ENCODE measurements at places on chromosomes 11 and 22.

- H3K27ac ChIP-seq, result peak overlapping the region; percentile 85
- H3K27me3 ChIP-seq, result no peaks in the 10 kb centered on the region
- peaks cover 1% of the 10 kb centered on the region for H3K36me3 ChIP-seq
- H3K4me3 ChIP-seq, result peak overlapping the region; percentile 95
- peaks cover 50% of the 10 kb centered on the region for H3K4me1 ChIP-seq
Observed at GRCh38 chr11:67354075-67355022, 1.0 kb upstream of the POLD4 start.

GRCh38 chr11:15091625-15092024, 18.2 kb downstream of the CALCB start:
- H3K4me1 ChIP-seq, result no peaks in the 10 kb centered on the region
- peaks cover 13% of the 10 kb centered on the region for H3K27me3 ChIP-seq
- peaks cover 1% of the 10 kb centered on the region for H3K36me3 ChIP-seq

DNA sequence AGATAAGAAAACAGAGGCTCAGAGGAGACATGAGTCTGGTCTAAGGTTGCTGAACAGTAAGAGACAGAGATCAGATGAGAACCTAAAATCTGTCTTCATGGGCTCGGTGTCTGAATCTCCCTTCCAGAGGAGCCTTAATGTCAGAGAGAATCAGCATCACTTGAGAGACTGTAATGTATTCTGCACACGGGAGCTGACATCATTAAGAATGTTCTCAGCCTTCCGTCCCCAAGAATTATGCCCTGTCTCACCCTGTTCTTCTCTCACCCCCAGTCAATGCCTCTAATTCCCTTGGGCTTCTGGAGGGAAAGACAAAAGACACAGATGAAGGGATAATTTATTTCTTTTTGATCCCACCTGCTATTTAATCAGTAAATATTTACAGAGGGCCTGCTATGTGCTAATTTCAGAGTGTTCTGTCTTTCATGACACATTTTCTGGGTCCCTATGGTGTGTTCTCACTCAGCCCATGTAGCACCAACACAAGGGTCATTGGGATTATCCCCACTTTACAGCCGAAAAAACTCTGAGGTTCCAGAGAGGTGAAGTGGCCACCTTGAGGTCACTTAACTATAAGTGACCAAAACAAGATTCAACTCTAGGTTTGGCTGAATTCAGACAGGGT, 61.8 kb downstream of the CD82 start:
- no peaks in the 10 kb centered on the region for H3K36me3 ChIP-seq
- peaks cover 20% of the 10 kb centered on the region for H3K4me1 ChIP-seq
- H3K4me3 ChIP-seq, result no peak overlapping the region

DNA sequence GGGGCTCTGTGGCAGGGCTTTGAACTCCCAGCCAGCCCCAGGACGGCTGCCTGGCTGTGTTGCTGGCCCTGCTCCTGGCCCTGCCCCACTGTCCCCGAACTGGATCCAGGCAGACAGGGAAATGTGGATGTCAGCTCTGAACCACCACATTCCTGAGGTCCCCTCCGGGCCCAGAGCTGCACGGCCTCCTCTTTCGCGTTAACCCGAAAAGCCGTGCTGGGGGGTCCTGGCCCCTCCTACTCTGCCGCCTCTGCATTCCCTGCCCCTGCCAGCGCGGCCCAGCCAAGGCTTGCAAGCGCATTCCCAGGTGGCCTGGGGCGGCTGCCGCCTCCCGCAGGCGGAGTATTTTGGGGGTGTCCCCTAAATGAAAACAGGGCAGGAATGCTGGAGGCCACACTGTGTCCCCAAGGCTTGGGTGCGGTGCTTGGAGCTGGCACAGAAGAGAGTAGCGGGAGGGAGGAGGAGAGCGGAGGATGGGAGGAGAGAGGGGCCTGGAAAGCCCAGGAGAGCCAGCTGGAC, 5.4 kb downstream of the LINC01488 start:
- H3K27me3 ChIP-seq, result no peaks in the 10 kb centered on the region
- no peaks in the 10 kb centered on the region for H3K36me3 ChIP-seq
- no peak overlapping the region for H3K27ac ChIP-seq
- H3K4me3 ChIP-seq, result no peak overlapping the region

GRCh38 chr22:23569716-23570115, 10.4 kb downstream of the IGLL1 start:
- H3K36me3 ChIP-seq, result no peaks in the 10 kb centered on the region
- DNase-seq, result no peak
- H3K4me3 ChIP-seq, result no peak overlapping the region
- H3K4me1 ChIP-seq, result peaks cover 7% of the 10 kb centered on the region
- H3K27ac ChIP-seq, result no peak overlapping the region

DNA sequence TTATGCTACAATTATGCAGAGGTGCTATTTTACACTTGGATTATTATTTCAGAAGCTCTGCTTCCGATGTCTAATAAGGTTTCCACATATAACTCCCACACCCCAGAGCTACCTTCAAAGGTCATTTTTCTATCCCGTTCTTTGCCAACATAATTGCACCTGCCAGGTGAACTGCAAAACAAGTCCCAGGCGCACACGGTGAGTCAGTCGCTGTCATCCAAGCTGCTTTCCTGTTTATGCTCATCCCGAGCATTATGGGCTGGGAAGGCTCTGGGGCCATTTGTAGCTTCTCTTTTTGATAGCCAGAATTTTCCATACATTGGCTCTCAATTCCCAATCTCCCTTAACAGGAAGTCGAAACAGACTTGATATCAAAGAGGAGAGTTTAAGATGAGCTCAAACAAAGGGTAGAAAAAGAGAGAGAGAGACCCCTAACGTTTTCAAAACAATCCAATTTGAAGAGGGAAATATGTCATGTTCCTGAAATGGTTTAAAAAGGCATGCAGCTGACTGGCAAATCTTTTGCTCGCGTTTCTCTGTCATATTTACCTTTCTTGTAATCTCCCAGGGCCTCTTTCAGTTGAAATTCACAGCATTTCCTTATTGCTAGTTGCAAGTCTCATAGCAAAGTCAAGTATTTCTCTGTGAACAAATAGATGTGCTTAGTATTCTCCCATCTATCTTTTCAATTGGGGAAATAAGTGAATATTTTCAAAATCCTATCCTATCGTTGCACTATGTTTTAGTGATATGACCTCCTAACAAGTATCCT, 815.9 kb downstream of the KCNA4 start:
- DNase-seq, result no peak
- H3K27ac ChIP-seq, result no peak overlapping the region
- no peak overlapping the region for H3K4me3 ChIP-seq
- no peaks in the 10 kb centered on the region for H3K27me3 ChIP-seq
- no peaks in the 10 kb centered on the region for H3K36me3 ChIP-seq

DNA sequence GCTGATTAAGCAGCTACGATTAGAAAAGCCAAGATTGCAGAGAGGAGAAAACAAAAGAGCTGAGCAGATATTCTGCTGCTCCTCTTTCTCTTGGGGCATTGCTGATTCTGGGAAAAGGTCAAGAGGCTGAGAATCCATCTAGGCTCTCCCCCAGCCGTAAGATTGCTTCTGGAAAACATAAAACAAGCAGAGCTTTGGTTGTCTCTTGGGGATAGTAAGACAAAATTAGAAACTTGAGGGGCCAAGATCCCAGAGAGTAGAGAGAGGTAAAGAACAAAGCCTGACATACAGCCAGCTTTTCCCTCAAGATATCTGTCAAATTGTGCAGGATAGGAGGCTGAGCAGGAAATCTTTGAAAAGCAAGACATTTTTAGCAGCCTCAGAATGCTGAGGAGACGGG, 158.2 kb downstream of the TTC28 start:
- peaks cover 20% of the 10 kb centered on the region for H3K27me3 ChIP-seq
- no peak for DNase-seq
- no peaks in the 10 kb centered on the region for H3K36me3 ChIP-seq
- no peak overlapping the region for H3K27ac ChIP-seq
- H3K4me3 ChIP-seq, result no peak overlapping the region
- no peaks in the 10 kb centered on the region for H3K4me1 ChIP-seq

DNA sequence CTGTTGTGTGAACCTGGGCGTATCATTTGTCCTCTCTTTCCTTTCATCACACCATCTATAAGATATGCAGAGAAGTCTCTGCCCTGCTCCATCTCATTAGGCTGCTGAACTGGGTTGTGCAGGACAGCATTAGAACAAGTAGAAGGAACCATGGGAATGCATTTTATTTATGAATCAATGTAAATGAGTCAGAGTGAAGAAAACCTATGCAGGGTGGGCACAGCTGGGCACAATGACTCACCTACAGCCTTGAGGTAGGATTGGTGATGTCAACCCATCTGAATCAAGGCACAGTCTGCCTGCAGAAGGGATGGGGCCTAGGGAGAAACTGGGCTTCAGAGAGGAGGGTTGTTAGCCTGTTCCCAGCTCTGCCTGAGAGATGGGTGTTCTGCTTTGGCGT, 123.4 kb downstream of the CSNK2A3 start:
- DNase-seq, result no peak
- no peaks in the 10 kb centered on the region for H3K4me1 ChIP-seq
- H3K36me3 ChIP-seq, result no peaks in the 10 kb centered on the region

GRCh38 chr11:70173018-70173417, 30.1 kb upstream of the FADD start:
- H3K27ac ChIP-seq, result no peak overlapping the region
- DNase-seq, result no peak
- no peak overlapping the region for H3K4me3 ChIP-seq
- H3K4me1 ChIP-seq, result no peaks in the 10 kb centered on the region
- no peaks in the 10 kb centered on the region for H3K36me3 ChIP-seq

DNA sequence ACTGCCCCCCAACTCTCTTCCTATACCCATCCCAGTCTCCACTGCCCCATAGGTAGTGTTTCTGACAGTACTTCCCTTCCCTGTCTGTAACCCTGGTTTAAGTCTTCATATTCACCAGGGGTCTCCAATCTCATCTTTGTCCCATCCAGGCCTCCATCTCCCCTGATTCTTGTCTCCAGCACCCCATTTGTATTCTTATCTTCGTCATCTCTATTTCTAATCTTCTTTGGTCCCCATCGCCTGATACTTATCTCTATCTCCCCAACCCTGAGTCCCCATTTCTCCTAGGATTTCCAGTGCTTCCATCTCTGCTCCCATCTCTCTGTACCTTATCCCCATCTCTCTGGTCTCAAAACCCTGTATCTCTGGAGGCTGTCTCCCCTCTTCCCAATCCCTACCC, 1.8 kb downstream of the PHOX2A start:
- no peak overlapping the region for H3K4me3 ChIP-seq
- H3K27ac ChIP-seq, result no peak overlapping the region
- peaks cover 22% of the 10 kb centered on the region for H3K4me1 ChIP-seq
- peaks cover 46% of the 10 kb centered on the region for H3K27me3 ChIP-seq
- DNase-seq, result no peak

DNA sequence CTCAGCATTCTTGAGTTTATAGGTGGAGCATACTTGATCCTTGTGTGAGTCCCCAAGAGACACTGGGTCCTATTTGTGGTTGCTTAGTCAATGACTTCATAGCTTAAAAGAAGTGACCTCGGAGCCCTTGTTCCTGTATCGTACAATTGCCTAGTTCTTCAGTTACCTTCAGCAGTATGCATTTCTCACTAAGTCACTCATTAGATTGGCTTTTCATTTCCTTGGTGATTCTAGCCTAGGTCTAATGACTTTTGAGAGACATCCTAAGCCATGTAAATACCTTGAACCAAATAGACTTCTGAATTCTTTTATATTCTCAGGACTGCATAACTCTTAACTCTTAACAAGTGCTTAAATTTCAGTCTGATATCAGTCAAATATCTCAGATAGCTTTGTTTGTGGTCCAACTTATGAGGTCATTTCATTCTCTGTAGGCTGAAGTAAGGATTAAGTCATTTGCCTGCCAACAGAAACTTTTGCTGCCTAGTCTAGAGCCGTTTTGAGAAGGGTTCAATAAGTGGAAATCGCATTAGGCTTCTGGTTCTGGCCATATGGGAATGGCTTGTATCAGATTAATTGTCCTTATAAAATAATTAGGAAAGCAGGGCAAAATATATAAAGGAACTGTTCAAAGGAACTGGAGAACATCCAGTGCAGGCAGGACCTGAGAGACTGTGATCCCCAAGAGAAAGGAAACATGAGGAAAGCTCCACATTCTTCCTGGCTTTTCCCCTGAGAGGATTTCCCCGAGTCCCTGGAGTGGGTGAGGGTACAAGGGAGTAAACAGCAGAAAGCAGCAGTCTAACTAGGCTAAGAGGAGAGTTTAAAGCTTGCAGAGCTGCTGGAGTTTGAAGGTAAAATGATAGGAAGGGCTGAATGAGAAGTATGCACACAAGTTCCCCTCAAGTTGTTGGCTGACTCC, 39.9 kb downstream of the TRAF6 start:
- H3K27ac ChIP-seq, result no peak overlapping the region
- H3K4me3 ChIP-seq, result no peak overlapping the region
- DNase-seq, result no peak
- H3K4me1 ChIP-seq, result no peaks in the 10 kb centered on the region

GRCh38 chr11:128504486-128504885, 82.9 kb downstream of the ETS1 start:
- peaks cover 97% of the 10 kb centered on the region for H3K4me1 ChIP-seq
- no peaks in the 10 kb centered on the region for H3K27me3 ChIP-seq
- peak overlapping the region; percentile 97 for H3K27ac ChIP-seq
- no peak for DNase-seq
- peak overlapping the region; percentile 95 for H3K4me3 ChIP-seq
- peaks cover 39% of the 10 kb centered on the region for H3K36me3 ChIP-seq

DNA sequence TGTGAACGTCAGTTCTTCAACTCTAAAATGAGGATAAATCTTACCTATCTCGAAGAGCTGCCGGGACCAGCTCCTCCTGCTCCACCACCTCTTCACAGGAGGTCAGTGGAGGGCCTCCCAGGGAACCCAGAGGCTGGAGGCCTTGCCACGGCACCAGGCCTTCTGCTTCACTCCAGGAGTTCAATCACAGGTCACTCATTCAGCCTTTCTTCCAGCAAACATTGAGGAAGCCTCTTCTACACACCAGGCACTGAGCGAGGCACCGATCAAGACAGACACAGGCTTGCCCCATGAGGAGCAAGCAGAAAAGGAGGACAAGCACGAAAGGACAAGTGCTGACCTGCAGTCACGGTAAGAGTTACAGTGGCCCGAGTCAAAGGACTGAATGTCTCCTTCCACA, 64.8 kb upstream of the WNT11 start:
- H3K27ac ChIP-seq, result no peak overlapping the region
- no peaks in the 10 kb centered on the region for H3K27me3 ChIP-seq
- H3K4me3 ChIP-seq, result no peak overlapping the region
- no peaks in the 10 kb centered on the region for H3K4me1 ChIP-seq
- no peaks in the 10 kb centered on the region for H3K36me3 ChIP-seq
- DNase-seq, result no peak

- no peak for DNase-seq
- no peak overlapping the region for H3K4me3 ChIP-seq
- peaks cover 5% of the 10 kb centered on the region for H3K4me1 ChIP-seq
- H3K36me3 ChIP-seq, result peaks cover 3% of the 10 kb centered on the region
- H3K27ac ChIP-seq, result no peak overlapping the region
- no peaks in the 10 kb centered on the region for H3K27me3 ChIP-seq
Observed at GRCh38 chr22:46272762-46273431, 5.1 kb downstream of the TTC38 start.

Data from activated T-cell treated with anti-CD3 and anti-CD28 coated beads, Interleukin-2, amount 50 U/mL, for 72 hours (primary cell).